ENCODE measurements at places on chromosomes 16 and 17.

- no peak for DNase-seq
These were observed 295.5 kb upstream of the EEF2KMT start for GRCh38 chr16:5393070-5393469.

GRCh38 chr16:74219706-74220105 lies 76.9 kb upstream of the PSMD7 start:
- no peak for DNase-seq

DNA sequence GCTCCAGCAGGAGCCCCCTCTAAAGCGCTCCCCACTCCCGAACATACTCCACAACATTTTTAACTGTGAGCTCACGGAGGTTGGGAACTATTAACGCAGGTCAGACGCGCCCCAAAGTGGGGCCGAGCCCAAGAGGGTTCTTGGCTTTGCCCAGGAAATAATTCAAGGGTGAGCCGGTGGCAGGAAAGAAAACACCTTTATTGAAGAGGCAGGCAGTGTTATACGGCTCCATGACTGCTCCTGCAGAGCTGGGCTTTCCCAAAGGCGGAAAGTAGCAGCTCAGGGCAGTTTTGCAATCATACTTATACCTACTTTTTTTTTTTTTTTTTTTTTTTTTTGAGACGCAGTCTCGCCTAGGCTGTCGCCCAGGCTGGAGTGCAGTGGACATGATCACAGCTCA lies 6.2 kb downstream of the ADCY9 start:
- DNase-seq: no peak

- DNase-seq: no peak
These were observed 84.6 kb downstream of the USP31 start for GRCh38 chr16:23064639-23065038.

- DNase-seq: no peak
These were observed 67.7 kb downstream of the NDEL1 start for GRCh38 chr17:8503368-8503767.

DNA sequence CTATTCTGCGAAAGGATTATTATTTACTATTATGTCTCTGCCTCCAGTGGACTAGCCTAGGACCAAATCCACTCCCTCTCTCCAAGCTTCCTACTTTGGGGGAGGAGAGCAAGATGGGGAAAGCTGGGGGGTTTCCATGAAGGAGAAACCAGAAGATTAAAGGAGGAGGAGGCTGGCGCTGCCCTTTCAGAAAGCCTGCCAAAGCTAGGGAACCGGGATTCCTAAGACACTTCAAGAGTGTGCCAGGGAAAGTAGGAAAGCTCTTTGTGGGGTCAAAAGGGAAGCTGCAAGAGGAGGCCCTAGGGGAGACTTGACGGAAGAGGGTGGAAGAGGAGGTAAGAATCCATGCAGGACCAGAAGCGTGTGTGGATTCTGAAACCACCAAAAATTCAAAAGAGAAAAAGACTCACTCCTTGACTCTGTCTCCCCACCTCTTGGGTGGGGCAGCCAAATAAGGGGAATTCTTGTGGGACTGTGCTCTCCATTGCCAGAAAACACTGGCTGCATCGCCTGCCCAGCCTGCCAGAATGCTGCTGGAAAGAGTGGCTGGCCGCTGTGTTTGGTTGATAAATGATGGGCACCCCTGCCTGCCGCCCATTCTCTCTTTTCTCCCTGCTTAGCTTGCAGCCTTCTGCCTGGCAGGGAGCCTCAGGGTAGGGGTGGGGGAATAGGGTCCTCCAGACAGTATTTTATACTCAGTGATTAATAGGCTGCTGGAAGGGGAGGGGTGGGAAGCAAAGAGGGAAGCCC lies 11.8 kb upstream of the KAT7 start:
- DNase-seq: no peak

GRCh38 chr17:7932483-7932891 lies 481 bp downstream of the CNTROB start:
- peak; percentile 36 for DNase-seq

- no peak for DNase-seq
These were observed 31.3 kb downstream of the METRNL start for GRCh38 chr17:83110735-83111134.

- DNase-seq: no peak
These were observed 52.9 kb upstream of the ETV4 start for GRCh38 chr17:43599046-43599395.

GRCh38 chr16:84853534-84853933 lies 33.7 kb downstream of the CRISPLD2 start:
- DNase-seq: no peak

Measured in CD4-positive, alpha-beta T cell treated with Interleukin-12 subunit alpha and Interleukin-12 subunit beta, for 1 hour (primary cell).